Sciatic nerve (tissue), 2 donors: ENCODE measurements at places on chromosomes 16 and 17. TPM values are rescaled to one million over a fixed set of nuclear protein-coding genes. Genes with fewer than 3 reads are reported as not detected.

The HOXB6 gene
- 6.3 TPM for total RNA-seq

The TRIM16 gene
- total RNA-seq = 17.3 TPM

The ANKRD40CL gene
- not detected for total RNA-seq

The KCNH4 gene
- total RNA-seq = 0.36 TPM

The HSD17B1 gene
- total RNA-seq = 2.4 TPM

The EVI2A gene
- 9.3 TPM for total RNA-seq

The SMIM22 gene
- total RNA-seq = not detected

The WDR59 gene
- 95.4 TPM for total RNA-seq

The SLC13A5 gene
- 0.62 TPM for total RNA-seq

The P4HB gene
- 248 TPM for total RNA-seq

The P2RX5 gene
- 1.8 TPM for total RNA-seq

The PMFBP1 gene
- 0.36 TPM for total RNA-seq

The NOD2 gene
- 4.3 TPM for total RNA-seq

The NXN gene
- 44.3 TPM for total RNA-seq

DNA sequence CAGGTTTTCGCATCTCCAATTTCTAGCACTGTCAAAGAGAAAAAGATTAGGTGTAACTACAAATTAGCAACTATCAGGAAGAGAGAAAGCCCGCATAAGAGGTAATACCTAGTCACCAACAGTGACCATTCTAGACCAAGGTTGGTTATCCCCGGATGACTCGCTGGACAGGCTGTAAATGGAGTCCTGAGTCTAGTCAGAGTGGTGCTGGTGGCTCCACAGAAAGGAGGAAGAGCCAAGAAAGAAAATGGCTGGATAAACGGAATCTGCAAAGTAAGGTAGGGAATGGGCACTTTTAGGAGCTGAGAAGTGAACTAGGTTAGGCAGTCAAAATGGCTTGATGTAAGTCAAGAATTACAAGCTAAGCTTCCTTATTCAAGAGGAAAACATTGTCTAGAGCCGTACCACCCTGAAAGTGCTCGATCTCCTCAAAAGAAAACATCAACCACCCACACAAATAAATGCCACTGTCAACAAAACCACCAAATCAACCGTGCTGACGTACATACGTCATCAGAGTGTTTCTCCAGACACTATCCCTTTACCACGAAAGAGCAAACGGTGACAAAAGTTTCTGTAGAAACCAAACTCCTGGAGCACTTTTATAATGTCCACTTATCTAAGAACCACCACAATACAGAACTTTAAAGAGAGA, 2.2 kb downstream of the GSPT1 start:
- DNase-seq = no peak

DNA sequence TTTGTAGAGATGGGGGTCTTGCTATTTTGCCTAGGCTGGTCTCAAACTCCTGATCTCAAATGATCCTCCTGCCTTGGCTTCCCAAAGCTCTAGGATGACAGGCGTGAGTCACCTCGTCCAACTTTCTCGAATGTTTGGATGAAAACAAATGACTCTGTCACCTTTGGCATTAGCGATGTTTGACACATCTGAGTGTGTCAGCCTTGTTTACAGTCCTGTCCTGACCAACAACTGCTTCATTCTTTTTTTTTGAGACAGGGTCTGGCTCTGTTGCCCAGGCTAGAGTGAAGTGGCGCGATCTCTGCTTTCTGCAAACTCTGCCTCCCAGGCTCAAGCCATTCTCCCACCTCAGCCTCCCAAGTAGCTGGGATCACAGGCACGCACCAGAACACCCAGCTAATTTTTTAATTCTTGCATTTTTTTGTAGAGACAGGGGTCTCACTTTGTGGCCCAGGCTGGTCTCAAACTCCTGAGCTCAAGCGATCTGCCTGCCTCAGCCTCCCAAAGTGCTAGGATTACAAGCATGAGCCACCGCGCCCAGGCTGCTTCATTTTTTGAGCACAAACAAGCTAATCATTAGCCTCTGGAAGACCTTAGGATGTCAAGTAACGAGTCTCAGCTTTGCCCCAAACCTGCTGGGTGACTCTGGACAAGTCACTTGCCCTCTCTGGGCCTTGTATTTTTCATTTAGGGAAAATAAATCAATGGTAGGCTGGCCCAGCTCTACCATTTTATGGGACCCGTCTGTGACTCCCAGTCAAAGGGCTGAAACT, 7.4 kb downstream of the MYH11 start:
- DNase-seq = no peak

GRCh38 chr17:29615492-29616299, 7.0 kb downstream of the CORO6 start:
- DNase-seq = peak; percentile 92

GRCh38 chr17:69523244-69523861, 108.9 kb downstream of the MAP2K6 start:
- DNase-seq = no peak

- no peak for DNase-seq
These were observed 7.8 kb downstream of the BAHCC1 start for GRCh38 chr17:81402981-81403467.

GRCh38 chr17:82865774-82866395, 26.1 kb upstream of the ZNF750 start:
- no peak for DNase-seq

- peak; percentile 81 for DNase-seq
These were observed at the start of gene SF3B3 for GRCh38 chr16:70523743-70524398. Gene SF3B3, plus strand, starts transcription at chr16:70523816. Its CDS starts 2,841 bp downstream, at chr16:70526657.

DNA sequence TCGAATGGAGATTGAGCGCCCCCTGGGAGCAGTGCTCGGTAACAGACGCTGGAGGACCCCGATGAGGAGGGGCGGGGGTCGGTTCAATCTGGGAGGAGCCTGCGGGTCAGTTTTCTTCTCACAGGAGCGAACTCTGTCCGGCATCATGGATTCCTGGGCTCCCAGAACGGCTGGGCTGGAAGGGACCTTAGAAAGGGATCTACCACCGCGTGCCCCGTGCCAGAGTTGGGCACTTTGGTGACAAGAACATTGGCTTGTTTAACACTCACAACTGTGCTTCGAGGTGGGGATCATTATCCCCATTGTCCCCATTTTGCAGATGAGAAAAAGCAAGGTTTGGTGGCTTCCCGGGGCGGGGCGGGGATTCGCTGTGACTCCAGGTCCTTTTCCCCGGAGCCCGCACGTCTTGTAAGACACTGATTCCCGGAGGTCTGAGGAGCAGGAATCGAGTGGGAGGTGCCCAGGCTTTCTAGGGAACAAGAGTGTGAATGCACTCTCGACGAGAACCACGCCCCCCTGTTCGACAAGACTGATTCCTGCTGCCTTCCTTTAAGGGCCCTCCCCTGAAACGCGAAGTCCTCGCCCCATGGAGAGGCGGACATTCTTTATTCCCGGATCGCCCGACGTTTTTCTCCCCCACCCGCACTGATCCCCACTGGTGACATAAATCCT, 1.5 kb upstream of the FBXL19 start:
- DNase-seq = peak; percentile 95

- DNase-seq = no peak
These were observed 175.5 kb upstream of the RBL2 start for GRCh38 chr16:53258809-53259208.

- DNase-seq = no peak
These were observed 62.9 kb downstream of the PRMT7 start for GRCh38 chr16:68373528-68374245.

DNA sequence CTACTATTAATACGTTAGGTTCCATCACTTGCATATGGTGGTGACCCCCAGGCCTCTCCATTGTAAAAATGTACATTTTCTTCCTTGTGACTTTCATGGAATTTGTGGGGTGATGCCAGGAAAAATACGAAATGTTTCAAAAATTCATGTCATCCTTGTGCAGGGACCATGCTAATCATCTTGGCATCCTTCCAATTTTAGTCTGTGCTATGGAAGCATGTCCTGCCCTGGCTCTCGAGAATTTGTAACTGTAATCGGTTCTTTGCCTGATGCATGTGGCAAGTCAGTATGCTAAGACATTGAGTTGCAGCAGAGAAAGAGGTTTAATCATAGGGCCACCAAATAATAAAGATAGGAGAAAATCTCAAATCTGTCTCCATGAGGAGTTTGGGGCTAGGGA, 14.3 kb upstream of the GINS3 start:
- no peak for DNase-seq

GRCh38 chr17:80257716-80258213, 2.9 kb upstream of the RNF213 start:
- no peak for DNase-seq

DNA sequence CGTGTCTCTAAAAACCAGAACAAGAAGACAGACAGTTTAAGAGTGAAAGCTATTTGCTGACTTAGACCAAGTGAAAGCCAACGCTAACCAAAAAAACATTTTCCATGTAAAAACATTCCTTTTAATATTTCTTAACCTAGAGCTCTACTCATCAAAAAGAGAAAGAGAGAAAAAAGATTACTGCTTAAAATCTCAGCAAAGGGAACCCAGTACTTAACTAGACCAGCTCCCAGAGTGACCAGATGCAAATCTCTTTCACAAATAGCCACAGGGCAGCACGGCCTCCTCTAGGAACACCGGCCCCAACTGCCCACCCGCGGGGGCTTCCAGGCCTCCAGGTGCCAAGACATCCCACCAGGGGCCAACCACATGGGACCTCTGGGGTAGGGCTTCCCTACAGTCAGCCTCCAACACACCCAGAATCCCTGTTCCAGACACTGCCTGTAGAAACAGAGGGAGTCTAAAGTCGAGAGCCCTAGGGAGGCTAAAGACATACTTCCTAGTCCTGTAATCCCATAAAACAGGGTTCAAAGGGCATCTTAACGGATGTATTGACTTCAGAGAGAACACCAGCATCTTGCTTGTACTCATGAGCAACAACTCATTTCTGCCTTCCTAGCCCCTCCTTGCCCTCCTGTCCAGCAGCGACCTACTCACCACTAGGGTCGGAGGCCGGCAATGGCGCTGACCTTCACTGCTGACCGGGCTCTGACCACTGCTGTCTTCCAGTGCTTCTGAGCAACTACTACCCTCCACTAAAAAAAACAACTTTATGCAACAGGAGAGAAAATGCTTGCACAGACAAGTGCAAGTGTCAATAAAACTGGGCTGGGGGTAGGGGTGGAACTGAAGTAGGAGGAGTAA, 21.3 kb downstream of the ZCCHC14 start:
- no peak for DNase-seq

- peak; percentile 53 for DNase-seq
These were observed 29.0 kb downstream of the MARCHF10 start for GRCh38 chr17:62778990-62779681.

DNA sequence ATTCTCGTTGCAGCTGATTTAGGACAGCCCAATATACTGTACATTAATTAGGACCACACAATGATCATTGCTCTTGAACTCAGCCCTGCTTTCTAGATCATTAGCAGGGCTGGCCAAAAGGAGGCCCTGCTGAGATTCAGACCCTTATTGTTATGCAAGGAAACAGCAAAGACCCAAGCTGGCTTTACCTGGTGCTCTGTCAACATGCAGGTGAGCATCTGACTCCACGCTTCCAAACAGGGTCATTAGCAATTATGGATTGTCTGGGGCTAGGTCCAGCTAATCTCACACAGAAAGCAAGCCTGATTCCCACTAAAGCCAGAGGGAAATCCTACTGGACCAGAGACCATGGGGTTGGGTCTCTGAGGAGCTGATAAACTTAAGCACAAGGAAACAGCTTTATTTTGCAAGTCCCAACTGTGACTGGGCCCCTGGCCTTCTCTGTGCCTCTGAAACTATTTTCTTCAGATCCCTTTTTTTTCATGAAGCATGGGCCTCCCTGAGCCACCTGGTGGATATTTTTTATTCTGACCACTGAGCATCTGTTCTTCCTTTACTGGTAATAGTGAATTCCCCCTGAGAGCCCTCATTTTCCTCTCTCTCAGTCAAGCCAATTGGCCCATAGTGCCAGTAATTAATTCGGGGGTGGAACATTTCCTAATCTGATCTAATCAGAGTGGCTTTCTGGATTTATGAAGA, 236.1 kb downstream of the GRIN2A start:
- DNase-seq = no peak

GRCh38 chr17:36063786-36064541, at the start of gene CCL18:
Gene CCL18, plus strand, starts transcription at chr17:36064272. Its CDS starts 71 bp downstream, at chr17:36064343.
- no peak for DNase-seq

GRCh38 chr17:66952031-66952524, 12.4 kb upstream of the CACNG4 start:
- DNase-seq = no peak

DNA sequence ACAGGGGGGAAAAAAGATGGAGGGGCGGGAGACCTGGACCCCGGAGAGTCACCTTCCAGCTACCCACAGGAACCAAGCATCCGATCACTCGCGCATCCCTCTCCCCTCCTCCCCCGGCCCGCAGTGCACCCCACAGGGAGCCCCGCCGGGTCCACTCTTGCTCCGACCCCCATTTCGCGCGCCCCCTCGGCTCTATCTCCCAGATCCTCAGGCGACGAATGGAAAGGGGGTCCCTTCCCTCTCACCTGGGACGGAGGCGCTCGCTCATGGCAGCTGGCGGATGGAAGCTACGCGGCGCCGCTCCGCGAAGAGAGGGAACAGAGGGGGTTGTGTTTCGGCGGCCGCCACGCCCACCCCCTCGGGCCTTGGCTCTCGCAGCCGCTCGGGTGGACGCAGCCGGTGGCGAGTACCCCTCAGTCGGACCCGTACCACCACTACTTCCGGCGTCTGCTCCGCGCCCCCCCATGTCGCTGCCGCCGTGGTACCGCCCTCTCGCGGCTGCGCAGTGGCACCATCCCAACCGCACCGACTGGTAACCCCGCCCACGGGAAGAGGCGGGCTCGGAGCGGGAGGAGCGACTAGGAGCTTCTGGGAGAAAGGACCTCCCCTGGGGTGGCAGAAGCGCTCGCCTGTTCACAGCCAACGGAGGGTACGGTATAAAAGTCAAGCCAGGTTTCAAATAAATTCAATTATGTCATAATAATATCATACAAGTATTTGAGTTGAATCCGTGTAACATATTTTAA, 29.7 kb downstream of the CPSF4L start:
- peak; percentile 98 for DNase-seq

- no peak for DNase-seq
These were observed 6.3 kb downstream of the VWA3A start for GRCh38 chr16:22098405-22099255.

- DNase-seq = peak; percentile 85
These were observed 5.4 kb upstream of the NFATC3 start for GRCh38 chr16:68079626-68080344.

DNA sequence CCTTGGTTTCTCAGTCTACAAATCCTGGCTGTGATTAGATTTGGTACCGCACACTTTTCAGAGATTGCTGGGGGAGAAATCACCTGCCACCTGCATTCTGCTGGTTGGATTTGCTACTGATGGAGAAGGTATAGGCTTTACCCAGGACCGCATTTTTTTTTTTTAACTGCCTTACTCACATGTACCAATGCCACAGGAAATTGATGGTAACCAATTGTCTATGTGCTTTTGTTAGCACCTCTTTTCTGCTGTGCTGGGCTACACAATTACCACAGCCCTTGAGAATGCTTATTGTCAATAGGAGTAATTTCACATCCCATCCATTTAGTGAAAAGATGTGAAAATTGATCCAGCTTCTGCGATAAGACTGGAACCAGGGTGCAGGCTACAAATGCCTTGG, 74.4 kb upstream of the TANC2 start:
- DNase-seq = no peak

- no peak for DNase-seq
These were observed 10.3 kb upstream of the HAPSTR1 start for GRCh38 chr16:9081158-9081557.
